ENCODE measurements at places on chromosomes 1 and 21. TPM values are rescaled to one million over a fixed set of nuclear protein-coding genes. Genes with fewer than 3 reads are reported as not detected.

S100A5 gene
- total RNA-seq = not detected

SH3D21 gene
- 15.7 TPM for total RNA-seq

MFAP2 gene
- 5.6 TPM for total RNA-seq

LENEP gene
- not detected for total RNA-seq

PGLYRP4 gene
- 25.0 TPM for total RNA-seq

ZBTB7B gene
- 241 TPM for total RNA-seq

LIN28A gene
- not detected for total RNA-seq

- DNase-seq = no peak
These were observed 106.7 kb upstream of the GNG12 start for GRCh38 chr1:67939942-67940341.

DNA sequence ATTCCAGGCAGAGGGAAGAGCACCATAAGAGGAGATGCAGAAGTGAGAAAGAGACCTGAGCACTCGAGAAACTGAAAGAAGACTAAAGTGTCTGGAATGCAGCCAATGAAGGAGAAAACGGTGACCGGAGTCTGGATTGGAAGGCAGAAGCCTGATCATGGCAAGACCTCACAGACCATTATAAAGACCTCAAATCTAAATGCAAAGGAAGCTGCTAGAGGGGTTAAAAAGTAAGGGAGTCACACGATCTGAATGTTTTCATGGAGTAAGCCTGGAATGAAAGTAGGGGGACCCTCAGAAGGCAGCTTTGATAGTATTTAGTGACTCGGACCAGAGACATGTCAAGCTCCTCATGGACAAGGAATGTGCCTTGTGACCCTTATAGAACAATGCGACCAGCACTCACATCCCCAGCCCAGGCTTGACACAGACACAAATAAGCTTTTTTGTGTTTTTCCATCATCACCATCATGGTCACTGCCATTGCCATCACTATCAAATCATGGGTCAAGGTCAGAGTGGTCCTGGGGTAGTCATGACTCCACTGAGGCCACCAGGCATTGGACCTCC lies 183.6 kb downstream of the SEC16B start:
- DNase-seq = no peak

DNA sequence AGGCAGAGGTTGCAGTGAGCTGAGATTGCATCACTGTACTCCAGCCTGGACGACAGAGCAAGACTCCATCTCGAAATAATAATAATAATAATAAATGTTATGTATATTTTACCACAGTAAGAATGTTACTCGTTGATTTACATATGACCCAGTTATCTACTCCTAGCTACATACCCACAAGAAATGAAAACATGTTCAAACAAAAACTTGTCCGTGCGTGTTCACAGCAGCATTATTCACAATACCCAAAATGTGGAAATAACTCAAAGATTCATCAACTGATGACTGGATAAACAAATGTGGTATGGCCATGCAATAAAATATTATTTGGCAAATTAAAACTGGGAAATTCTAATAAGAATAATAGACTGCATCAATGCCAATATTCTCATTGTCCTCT lies 31.7 kb upstream of the ENSA start:
- DNase-seq = no peak

- peak; percentile 55 for DNase-seq
These were observed 46.4 kb upstream of the RIPK4 start for GRCh38 chr21:41813226-41813625.

GRCh38 chr1:18681423-18681835 lies 50.8 kb downstream of the PAX7 start:
- no peak for DNase-seq

GRCh38 chr1:151145304-151146071 lies 943 bp downstream of the SEMA6C start:
- no peak for DNase-seq

GRCh38 chr1:225755671-225756319 lies 21.8 kb upstream of the SRP9 start:
- DNase-seq = peak; percentile 40

DNA sequence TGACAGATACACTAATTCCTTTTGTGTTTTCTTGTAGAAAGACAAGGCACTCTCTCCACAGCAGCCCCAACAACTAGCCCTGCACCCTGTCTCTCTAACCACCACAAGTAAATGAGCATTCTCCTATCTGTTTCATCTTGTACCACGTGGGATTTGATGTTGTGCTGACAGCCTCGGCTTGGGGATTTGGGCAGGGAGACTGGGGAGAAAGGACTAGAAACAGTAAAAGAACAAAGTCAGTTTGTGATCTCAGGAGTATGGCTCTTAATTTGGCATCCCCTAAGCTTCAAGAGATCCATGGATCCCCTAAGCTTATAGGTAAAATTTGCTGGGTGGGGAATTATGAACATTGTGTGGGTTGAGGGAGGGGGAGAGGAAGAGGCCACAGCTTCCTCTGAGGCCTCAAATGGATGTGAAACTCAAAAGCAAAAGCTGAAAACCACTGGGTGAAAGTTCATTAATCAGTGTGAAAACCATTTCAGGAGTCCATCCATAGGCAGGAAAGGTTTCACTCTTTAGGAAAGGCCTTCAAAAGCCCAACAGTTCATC lies 3.1 kb downstream of the C1orf162 start:
- DNase-seq = no peak

- DNase-seq = peak; percentile 68
These were observed 58.2 kb downstream of the WLS start for GRCh38 chr1:68173936-68174737.

GRCh38 chr1:210321552-210321951 lies 7.2 kb upstream of the HHAT start:
- DNase-seq = no peak

GRCh38 chr1:97911266-97912215 lies 9.3 kb downstream of the DPYD start:
- no peak for DNase-seq

DNA sequence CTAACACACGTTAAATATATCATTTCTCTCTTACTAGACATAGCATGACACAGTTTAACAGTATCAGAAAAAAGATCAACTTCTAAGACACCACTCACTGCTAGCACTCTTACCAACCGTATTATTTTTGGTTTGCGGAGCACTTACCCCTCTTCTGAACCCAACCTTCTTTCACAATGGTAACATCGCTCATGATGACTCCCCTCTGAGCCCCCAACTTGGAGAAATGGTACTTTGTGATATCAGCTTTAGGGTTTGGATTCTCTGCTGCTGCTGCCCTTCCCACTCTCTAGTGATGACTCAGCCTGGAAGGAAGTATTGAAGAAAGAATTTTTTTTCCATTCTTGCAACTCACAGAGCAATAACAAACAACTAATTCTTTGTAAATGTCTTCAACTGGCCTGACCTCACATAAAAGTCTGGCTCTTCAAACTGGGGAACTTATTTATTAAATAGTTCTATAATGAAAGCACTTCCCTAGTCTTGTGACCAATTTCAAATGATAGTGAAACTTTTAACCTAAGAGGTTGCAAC lies 7.0 kb downstream of the AKT3 start:
- no peak for DNase-seq

DNA sequence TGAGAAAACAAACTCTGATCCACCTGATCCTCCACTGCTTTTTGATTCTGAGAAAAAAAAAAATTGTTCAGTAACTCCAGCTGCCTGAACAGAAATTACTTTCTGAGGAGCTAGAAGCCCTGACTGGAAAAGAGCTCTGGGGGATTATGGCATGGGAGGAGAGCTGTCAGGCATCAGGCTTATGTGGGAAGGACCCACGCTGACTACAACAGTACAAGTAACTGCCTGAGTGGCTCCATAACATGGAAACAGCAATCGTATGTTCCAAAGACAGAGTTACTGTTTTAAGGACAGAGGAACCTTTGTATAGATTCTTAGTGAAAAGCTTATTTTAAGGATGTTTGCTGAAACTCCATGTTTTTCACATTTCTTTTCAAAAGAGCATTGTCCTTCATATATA lies 1.2 kb upstream of the ANGPTL7 start:
- DNase-seq = no peak

GRCh38 chr1:197178998-197179397 lies 32.5 kb upstream of the ASPM start:
- no peak for DNase-seq

DNA sequence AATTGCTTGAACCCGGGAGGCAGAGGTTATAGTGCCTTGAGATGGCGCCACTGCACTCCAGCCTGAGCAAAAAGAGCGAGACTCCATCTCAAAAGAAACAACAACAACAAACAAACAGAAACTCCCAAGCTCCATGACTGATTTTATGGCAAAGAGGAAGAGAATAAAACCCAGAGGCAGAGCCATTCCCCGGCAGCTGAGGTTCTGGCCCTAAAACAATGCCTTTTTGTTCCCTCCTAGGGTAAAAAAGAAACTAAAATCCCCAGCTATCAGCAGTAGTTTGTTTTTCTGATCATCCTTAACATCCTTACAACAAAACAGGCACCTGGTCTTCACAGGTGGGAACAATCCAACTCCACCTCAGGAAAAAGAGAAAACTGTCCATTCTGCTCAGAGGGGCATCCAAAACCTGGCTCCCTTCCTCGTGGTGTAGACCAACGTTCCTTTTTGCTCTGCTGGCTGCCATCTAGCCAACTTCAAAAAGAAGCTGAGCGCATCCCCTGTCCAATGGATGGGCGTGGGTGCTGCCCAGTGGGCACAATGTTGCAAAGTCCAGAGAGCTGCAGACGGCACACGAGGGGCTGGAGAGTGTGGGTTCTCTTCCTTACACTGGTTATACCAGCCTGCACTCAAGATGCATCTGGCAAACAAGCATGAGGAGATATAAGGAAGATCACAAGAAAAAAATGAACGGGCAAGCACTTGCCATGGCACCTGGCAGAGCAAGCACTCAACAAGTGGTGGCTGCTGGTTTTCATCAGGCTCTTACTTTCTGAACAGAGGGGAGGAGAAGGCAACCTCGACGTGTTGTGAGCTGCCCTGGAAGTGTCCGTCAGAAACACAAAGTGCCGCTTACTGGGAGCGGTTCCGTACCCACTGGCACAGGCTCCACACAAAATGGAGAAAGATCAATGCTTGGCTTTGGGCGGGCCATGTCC lies 54.7 kb downstream of the SLC66A1 start:
- no peak for DNase-seq

GRCh38 chr1:87706779-87707228 lies 378.1 kb downstream of the LMO4 start:
- DNase-seq = no peak

DNA sequence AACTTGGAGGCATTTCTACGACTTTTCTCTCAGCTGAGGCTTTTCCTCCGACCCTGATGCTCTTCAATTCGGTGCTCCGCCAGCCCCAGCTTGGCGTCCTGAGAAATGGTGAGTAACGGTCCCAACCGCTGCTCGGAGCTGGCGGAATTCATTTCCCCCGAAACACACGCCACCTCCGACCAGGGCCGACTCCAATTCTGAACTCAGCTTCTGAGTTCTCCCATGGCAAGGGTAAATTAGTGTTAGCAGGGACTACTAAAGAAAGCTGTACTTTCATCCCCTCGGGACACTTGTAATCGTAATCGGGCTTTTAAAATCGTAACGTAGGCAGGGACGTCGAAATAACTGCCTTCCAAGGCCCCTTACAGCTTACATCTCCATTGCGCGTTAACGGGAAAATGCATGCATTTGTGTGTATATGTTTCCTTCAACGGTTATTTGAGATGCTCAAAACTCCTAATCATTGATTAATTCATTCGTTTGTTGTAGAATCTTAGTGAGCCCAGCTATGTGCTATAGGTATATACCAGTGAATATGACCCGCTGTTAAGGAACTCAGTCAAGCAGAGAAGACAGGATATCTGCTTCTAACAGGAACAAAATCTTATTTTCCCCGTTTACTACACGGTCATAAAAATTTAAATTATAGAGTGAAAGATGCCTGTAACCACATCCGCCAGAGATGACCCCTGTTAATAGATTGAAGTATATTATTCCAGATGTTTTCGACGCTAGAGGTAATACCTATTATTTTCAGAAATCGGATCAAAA lies 472 bp downstream of the DTL start:
- DNase-seq = no peak

Data from suprapubic skin (tissue), 4 donors.